ENCODE measurements at places on chromosomes 12 and 14.

GRCh38 chr12:116278667-116279066 lies 1.2 kb upstream of the MED13L start:
- no peak for DNase-seq

GRCh38 chr12:27425306-27425705 lies 21.2 kb upstream of the SMCO2 start:
- peak; percentile 48 for DNase-seq

- peak; percentile 58 for DNase-seq
Measured at GRCh38 chr14:76772300-76773187, 11.3 kb downstream of the VASH1 start.

DNA sequence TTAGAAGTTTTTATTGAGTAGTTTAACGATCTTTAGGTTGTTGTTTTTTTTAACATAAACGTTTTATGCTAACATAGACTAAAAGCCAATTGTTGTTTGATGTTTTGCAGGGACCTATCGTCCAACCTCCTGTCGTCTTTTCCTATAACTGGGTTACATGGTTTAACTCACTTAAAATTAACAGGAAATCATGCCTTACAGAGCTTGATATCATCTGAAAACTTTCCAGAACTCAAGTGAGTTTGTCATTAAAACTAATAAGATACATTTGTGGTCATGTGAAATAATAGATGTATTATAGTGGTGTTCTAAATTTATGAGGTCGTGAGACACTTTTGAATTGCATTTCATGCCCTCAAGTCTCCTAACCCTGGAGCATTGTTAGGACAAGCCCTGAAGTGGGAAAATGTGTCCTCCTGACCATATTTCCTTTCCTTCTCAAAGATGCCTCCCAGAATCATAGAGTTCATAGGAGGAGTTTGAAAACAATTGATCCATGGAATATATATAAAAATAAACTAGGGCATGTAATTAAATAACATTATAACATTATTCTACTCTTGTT lies 84.9 kb downstream of the ZFC3H1 start:
- no peak for DNase-seq

DNA sequence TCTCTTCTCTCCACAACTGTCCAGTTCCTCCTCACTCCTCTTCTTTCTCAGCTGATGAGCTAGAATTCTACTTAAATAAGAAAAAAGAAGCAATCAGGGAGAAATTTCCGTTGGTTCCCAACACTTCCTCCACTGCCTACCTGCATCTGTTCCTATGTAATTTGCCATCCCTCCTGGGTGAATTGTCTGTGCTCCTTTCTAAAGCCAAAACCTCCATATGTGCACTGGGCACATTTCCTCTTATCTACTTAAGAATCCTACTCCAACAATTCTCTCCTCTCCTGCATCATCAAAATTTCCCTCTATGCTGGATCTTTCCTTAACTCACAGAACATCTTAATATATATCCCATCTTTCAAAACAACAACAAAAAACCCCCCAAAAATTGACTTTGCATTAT lies 35.2 kb downstream of the GPR65 start:
- no peak for DNase-seq

GRCh38 chr12:67921286-67921685 lies 68.0 kb upstream of the IFNG-AS1 start:
- no peak for DNase-seq

DNA sequence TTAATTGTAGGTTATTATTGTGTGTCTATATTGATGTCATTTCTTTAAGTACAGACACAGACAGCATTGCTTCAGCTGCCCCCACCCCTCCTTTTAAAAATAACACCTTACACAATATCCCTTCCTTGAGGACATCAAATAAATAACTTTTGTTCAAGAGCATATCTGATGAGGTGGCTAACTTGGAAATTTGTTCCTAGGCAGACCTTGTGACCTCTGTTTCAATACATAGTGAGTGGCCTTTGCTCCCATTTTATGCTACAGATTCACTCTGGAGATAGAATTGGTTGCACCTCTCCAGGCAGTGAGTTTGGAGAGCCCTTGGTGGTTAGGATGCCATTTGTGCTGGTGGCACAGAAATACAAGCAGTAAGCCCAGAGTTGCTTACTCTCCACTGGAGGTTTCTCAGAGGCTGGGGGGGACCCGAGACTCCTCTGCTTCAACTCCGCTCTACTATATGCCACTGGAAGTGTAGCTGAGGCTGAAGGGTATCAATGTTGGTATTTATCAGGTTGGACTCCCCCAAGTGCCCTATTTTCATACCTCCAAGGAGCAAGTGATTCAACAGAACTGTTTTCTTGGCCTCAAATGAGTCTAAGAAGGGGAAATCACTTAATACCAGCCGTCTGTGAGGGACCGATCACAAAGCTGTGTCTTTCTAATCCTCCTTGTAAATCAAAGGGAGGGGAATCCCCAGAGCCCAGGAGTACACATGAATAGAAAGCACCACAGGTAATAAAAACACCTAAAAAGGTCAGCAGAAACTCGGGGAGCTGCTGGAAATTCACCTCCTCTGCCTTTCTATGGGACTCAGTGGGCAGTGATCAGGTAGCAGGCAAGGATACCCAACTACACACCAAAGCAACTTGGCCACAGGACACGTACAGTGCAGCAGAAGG lies 463.1 kb downstream of the RAD51B start:
- DNase-seq, result no peak
